Activated CD8-positive, alpha-beta T cell treated with anti-CD3 and anti-CD28 coated beads, Interleukin-2, amount 10 ng/mL, durations not matched to agents 7 days and 5 days (primary cell): ENCODE measurements at places on chromosomes 6 and 20. TPM values are rescaled to one million over a fixed set of nuclear protein-coding genes. Genes with fewer than 3 reads are reported as not detected.

DNA sequence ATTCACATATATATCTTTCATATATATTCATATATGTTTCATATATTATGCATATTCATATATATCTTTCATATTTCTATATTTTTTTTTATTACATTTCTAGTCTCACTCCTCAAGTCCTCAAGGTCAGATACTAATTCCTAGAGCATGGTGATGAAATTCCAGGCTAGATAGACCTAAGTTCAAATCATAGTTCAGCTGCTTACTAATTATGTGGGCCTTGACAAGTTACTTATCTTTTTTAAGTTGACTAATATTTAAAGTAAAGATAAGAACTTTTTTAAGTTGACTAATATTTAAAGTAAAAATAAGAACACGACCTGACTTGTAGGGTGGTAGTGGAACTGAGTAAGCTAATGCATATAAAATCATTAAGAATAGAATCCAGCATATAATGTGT is 495.6 kb upstream of the MAN1A1 start:
- H3K4me3 ChIP-seq, result no peak overlapping the region
- no peaks in the 10 kb centered on the region for H3K4me1 ChIP-seq
- DNase-seq, result no peak
- no peaks in the 10 kb centered on the region for H3K27me3 ChIP-seq

DNA sequence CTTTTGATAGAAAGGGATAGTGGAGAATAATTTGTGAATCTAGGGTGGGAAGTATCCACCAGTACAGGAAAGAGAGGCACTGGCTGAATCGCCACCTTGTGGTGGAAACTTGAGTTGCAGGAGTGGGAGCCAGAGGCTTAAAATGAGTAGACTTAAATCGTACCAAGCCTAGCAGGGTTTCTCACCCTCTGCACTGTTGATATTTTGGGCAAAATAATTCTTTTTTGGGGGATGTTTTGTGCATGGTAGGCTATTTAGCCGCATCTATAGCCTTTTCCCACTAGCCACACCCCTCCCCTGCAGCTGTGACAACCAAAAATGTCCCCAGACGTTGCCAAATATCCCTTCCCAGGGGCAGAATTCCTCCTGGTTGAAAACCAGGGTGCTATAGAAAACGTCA is 119.1 kb downstream of the DHX35 start:
- DNase-seq, result peak; percentile 85
- no peak overlapping the region for H3K27ac ChIP-seq
- H3K27me3 ChIP-seq, result peaks cover 30% of the 10 kb centered on the region
- no peak overlapping the region for H3K4me3 ChIP-seq
- peaks cover 7% of the 10 kb centered on the region for H3K4me1 ChIP-seq

GRCh38 chr6:110643175-110643574 is 166.8 kb upstream of the SLC22A16 start:
- H3K36me3 ChIP-seq, result peaks cover 23% of the 10 kb centered on the region
- DNase-seq, result no peak
- no peak overlapping the region for H3K4me3 ChIP-seq
- peaks cover 3% of the 10 kb centered on the region for H3K4me1 ChIP-seq
- H3K27me3 ChIP-seq, result no peaks in the 10 kb centered on the region

GRCh38 chr20:32190616-32191415 is 16.7 kb downstream of the PLAGL2 start:
- peak overlapping the region; percentile 68 for H3K4me3 ChIP-seq
- peaks cover 23% of the 10 kb centered on the region for H3K4me1 ChIP-seq
- H3K36me3 ChIP-seq, result peaks cover 17% of the 10 kb centered on the region
- peak overlapping the region; percentile 75 for H3K27ac ChIP-seq
- no peaks in the 10 kb centered on the region for H3K27me3 ChIP-seq

DNA sequence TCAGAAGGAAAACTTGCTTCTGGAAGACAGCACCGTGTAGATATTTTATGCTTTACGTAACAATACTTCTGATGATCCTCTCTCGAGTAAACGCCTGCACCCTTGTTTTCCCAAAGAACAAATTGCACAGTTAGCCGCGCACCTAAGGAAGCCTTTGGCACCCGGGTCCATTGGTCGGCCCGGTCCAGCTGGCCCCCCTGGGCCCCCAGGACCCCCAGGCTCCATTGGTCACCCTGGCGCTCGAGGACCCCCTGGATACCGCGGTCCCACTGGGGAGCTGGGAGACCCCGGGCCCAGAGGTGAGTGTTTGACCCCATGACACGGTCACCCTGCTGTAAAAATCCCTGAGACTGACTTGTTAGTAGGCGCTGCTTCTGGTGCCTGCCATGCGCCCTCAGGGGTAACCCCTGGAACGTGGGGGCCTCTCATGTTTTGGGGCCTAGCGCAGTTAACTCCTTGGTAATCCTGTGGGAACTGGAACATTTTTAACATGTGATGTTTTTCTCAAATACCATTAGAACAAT is 20.2 kb downstream of the COL9A3 start:
- H3K27ac ChIP-seq, result no peak overlapping the region
- H3K4me3 ChIP-seq, result no peak overlapping the region
- H3K27me3 ChIP-seq, result no peaks in the 10 kb centered on the region
- no peaks in the 10 kb centered on the region for H3K4me1 ChIP-seq

The BPI gene
- not detected for total RNA-seq

The GSTA2 gene
- not detected for total RNA-seq

The PACSIN1 gene
- total RNA-seq, result 1.4 TPM

The PABPC1L gene
- 90.0 TPM for total RNA-seq
